Stimulated activated CD4-positive, alpha-beta T cell treated with anti-CD3 and anti-CD28 coated beads, Interleukin-1b, Interleukin-23, amount 100 ng/mL, for 24 hours (primary cell): ENCODE measurements at places on chromosomes 4 and X.

GRCh38 chrX:1601051-1601767 lies 9.8 kb downstream of the AKAP17A start:
- DNase-seq: no peak

GRCh38 chrX:80223982-80224579 lies 196.2 kb upstream of the TENT5D start:
- DNase-seq: no peak

- DNase-seq: no peak
These were observed 1.2 kb downstream of the SLC39A8 start for GRCh38 chr4:102343964-102344519.

DNA sequence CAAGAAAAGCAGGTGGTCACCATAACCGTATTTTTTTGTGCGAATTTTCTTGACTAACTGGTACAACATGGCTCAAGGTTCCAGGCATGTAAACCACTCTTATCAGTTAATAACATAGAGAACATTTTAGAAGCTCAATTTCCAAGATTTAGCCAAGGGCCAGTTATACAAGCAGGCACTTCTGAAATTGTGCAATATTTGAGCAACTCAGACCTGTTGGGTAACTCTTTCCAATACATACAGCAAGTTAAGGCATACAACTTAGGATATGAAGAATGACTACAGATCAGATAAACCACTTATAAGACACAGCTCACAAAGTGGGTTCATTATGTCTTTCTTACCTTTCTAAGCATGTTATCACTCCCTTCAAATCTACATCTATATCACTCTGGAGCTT lies 43.9 kb downstream of the ZNF280C start:
- no peak for DNase-seq

DNA sequence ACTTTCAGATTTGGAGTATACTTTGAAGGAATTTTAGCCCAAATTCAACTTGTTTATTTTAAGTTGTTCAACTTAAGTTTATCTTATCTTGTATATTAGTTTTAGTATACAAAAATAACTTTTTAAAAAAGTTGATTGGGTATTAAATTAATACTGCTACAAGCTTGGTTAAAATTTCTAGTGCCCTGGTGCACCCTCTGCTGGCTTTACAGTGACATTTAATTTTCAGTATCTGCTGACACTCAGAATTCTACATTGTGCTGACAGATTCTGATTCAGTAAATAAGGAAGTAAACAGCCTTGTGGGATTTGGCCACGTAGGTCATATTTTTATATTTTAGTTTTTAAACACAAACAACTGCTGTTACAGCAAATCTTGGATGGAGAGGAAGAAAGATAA lies 2.9 kb downstream of the EDA start:
- no peak for DNase-seq

GRCh38 chrX:19825271-19825670 lies 62.1 kb downstream of the SH3KBP1 start:
- DNase-seq: no peak

GRCh38 chrX:110142096-110142495 lies 139.2 kb downstream of the TMEM164 start:
- DNase-seq: no peak

DNA sequence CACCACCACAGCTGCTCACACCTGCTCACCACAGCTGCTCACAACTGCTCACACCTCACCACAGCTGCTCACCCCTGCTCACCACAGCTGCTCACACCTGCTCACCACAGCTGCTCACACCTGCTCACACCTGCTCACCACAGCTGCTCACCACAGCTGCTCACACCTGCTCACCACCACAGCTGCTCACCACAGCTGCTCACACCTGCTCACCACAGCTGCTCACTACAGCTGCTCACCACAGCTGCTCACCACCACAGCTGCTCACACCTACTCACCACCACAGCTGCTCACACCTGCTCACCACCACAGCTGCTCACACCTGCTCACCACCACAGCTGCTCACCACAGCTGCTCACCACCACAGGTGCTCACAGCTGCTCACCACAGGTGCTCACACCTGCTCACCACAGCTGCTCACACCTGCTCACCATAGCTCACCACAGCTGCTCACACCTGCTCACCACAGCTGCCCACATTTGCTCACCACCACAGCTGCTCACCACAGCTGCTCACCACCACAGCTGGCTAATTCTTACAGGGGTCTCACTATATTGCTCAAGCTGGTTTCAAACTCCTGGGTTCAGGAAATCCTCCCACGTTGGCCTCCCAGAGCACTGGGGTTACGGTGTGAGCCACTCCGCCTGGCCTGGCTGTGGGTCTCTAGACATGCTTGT lies 30.4 kb upstream of the CPLX1 start:
- no peak for DNase-seq

DNA sequence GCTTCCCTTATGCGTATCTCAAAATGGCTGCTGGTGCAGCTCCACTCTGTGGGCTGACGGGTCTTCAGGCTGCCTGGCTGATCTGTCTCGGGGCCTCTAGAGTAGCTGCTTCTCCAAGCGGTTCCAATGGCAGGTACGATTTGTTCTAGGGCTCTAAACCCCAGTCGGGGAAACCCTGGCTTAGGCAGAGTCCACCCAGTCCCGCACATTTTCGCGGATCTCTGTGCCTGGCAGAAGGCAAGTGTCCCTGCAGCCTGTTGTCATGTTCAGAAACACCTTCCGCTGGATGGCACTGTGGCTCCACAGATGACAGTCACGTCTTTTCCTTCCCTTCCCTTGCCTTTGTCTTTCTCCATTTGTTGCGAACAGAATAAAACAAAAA lies 54.4 kb downstream of the NBDY start:
- DNase-seq: no peak

- no peak for DNase-seq
These were observed 75.5 kb downstream of the CASP3 start for GRCh38 chr4:184573701-184574100.

DNA sequence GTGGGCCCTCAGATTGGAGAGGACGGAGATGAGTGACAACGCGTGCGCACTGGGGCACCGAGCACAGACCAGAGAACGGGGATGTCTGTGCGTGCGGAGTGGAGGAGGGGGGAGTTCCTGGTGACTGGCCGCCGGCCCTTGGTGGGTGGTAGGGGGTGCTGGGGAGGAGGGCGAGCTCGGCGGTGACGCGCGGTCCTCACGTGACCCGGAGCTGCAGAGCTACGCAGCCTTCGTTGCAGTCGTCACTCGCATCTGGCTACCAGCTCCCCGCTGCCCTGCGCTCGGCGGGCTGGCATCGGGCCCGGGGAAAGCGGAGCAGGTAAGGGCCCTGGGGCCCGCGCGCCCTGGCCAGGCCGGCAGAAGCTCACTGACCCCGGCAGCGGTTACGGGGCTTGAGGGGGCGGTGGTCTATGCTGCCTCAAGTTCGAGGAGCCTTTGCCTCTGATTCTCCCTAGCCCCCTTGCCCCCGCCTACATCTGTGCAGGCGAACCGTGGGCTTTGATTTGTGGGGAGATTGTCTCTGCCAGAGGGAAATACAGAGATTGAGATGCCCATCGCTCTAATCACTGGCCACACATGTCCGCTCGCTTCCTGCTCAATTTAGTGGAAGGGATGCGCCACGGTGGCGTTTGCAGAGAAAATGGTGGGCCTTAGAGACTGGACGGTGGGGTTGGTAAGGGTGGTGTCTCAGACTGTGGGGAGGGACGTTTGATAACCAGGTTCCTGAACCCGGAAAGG lies at the start of gene ARMCX4:
Gene ARMCX4 (plus strand): TSS at position 245 of the 738 bp plus-strand sequence. CDS start 3,134 bp downstream, outside the sequence.
- DNase-seq: no peak

- DNase-seq: no peak
These were observed 151.0 kb upstream of the DKK2 start for GRCh38 chr4:107187091-107187490.

DNA sequence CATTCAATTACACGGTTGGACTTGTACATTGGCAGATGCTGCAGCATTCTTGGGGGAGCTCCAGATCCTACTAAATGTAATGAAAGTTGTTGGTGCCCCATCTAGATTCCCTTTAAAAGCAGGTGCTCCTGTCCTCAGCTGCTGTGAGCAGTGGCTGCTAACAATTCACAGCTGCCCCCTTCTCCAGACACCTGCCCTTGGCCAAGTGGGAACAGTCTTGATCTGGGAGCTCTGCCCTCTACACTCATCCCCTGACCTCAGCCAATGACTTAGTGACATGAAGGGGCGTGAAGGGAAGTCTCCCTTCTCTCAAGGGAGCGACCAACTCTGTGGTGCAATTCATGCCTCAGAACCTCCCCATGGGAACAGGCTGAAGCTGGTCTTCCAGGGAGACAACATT lies 125.7 kb downstream of the EIF4E start:
- DNase-seq: no peak

DNA sequence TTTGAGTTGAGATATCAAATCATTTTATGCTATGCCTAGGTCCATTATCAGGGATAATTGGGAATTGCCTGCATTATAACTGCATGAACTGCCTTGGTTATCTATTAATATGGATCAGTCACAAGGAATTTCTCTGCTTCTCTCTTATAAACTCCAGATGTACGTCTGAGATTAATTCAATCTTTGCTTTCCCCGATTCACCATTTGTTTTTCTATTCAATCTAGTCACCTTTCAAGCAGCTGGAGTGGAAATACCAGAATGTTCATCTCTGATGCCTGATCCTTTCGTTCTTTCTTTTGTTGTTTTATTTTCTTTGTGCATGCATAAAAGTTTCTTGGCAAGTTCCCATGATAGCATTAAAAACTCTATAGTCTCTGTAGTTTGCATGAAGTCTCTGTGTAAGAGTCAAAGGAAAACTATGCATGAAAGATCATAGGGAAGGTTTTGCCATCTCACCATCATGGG lies 22.6 kb downstream of the SYNPO2 start:
- no peak for DNase-seq

DNA sequence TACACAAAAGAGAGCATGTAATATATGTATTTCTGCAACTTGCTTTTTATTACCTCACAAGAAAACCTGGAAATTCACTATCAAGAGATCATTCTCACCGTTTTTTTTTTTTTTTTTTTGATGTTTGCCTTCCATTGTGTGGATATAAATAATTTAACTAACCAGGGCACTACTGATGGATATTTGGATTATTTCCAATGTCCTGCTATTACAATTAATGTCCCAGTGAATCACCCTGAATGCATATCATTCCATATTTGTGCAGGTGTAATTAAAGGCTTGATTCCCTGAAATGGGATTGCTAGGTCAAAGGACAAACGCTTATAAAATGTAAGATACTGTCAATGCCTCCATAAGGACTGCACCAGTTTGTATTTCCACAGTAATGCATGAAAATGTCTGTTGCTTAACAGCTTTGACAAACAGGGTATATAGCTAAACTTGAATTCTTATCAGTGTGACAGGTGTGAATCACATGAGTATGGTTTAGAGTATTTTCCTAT lies 87.8 kb downstream of the NCAPG start:
- DNase-seq: no peak

DNA sequence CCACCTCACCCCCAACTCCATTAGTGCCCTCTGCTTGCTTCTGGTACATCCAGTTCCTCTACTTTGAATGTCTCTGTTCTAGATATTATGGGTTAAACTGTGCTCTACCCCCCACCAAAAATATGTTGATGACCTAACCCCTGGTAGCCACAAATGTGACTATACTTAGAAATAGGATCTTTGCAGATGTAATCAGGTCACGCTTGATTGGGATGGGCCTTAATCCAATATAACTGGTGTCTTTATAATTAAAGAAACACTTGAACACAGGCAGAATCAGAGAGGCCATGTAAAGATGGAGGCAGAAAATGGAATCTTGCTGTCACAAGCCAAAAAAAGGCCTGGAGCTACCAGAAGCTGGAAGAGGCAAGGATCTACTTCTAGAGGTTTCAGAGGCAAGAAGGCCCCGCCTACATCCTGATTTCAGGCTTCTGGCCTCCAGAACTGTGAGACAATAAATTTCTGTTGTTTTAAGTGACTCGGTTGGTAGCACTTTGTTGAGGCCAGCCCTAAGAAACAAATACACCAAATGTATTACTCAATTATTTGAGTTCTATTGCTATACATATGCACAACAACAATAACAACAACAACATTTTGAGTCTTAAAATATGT lies 220.0 kb downstream of the PPP3CA start:
- no peak for DNase-seq

GRCh38 chr4:13659341-13660070 lies 32.0 kb upstream of the BOD1L1 start:
- no peak for DNase-seq

GRCh38 chr4:48270951-48271473 lies 1.4 kb upstream of the TEC start:
- DNase-seq: no peak

- no peak for DNase-seq
These were observed 28.0 kb upstream of the AMBN start for GRCh38 chr4:70564033-70564432.

- DNase-seq: no peak
These were observed 31.5 kb downstream of the RAI2 start for GRCh38 chrX:17829566-17829965.

GRCh38 chrX:12617241-12617640 lies 174.0 kb upstream of the PRPS2 start:
- no peak for DNase-seq
